ENCODE measurements at places on chromosomes 5 and 9. TPM values are rescaled to one million over a fixed set of nuclear protein-coding genes. Genes with fewer than 3 reads are reported as not detected.

CHSY3 gene
- total RNA-seq, result 2.4 TPM

SPATA31D3 gene
- total RNA-seq, result not detected

ORM2 gene
- total RNA-seq, result not detected

PCDHGB4 gene
- total RNA-seq, result 4.0 TPM

All from bronchus fibroblast of lung (primary cell).